Memory B cell (primary cell): ENCODE measurements at places on chromosomes 12 and 14.

DNA sequence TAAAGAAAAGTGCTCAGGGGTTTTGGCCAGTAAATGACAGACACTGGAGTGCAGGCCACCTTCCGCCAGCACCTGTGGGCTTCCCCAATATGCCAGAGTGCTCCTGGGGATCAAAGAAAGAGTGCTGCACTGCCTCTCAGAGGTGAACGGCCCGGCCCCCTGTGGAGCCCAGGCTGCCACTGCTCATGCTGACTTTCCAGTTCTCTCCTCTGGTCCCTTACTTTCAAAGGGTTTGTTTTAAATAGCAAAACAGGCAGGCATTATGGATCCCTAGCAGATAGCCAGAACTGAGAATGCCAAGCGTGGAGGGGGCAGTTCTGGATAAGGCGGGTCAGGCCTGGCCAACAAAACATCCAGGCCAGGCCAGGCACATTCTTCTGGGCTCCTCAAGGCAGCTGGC lies 59.6 kb downstream of the MDM2 start:
- DNase-seq: no peak

DNA sequence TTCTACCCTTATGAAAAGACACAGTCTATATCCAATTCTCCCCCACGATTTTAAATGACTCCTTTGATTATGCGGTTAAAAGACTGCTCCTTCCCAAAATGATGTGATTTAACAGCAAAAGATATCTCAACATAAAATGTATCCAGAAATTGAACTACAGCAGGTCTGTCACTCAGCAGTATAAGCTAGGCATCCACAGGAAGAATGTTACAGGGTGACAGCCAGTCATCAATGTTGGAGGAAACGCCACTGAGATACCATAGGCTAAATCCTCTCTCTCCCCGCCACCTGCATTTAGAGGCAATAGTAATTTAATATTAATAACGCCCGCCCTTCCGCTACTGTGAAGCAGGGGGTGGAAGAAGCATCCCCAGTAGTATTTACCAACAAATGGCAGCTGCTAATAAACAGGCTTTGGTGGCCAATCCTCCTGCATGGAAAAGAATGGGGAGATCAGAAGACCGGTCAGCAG lies 613 bp downstream of the RECQL start:
- no peak for DNase-seq

DNA sequence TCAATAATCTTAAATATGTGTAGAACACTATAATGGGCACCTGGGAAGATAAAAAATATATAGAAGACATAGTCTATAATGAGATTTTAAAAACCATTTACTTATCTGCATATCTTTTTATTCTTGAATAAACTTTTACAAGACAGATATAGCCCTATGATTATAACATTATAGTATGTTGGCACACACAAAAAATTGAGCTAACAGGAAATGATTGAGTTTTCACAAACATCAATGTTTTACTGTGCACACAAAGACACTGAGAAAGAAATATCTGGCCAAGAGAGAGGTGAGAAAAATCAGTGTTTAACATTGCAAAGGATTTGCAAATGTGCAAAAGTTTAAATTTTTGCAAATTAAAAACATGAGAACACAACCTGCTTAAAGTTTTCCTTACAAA lies 124.3 kb downstream of the BBS10 start:
- DNase-seq: no peak

DNA sequence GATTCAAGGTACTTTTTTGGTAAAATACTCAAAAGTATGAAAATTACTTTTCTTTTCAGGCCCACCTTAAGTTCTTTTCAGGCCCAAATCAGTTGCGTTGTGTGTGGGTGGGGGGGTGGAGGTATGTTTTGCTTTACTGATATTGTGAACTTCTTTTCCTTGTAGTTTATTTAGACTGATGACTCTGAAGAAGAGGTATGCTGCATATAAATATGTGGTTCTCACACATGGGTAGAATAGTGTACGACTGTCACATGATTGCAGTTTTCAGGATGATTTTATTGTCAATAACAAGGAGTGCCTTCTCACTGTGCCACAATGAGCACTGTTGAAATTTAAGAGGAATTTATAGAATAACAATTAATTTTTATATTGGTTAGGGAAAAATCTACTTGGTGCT lies 166.6 kb upstream of the ATP2B1 start:
- no peak for DNase-seq

- peak; percentile 43 for DNase-seq
Observed at GRCh38 chr12:124543590-124544310, 23.7 kb downstream of the NCOR2 start.

- DNase-seq: no peak
Observed at GRCh38 chr14:84535484-84535883, 994.5 kb upstream of the FLRT2 start.

DNA sequence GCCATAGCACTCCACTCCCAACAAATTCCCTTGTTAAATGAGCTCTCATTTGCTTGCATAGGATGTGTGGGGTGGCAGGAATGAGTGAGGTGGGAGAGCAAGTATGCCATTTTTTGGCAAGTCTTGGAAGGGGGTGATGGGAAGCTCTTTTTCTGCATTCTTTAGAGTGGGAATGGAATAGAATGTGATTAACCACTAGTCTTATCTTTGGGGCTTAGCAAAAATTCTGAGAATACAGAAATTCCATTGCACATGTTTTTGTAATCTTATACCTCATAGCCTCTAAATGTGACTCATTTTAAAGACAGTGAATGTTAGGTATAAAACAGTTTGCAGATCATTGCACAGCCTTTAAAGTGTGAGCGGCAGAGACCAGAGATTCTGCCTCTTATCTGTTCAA lies 28.4 kb upstream of the NEDD1 start:
- DNase-seq: no peak

DNA sequence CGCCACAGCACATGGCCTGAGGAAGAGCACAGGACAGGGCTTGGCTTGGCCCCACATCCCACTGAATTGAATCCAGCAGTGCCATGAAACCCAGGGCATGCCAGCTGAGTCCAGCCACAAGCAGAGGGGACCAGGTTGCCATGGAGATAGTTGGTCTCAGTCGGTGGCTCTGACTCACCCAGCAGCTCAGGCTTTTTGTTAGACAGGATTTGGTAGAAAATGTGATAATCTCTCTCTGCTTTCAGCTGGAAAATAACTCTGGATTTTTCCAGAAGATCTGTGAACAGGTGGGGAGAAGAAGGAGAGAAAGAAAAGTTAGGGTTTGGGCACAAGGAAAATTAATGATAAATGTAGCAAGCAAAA lies 4.8 kb downstream of the MYH7 start:
- DNase-seq: no peak

- no peak for DNase-seq
Observed at GRCh38 chr12:64813723-64814122, 10.7 kb upstream of the TBC1D30 start.

GRCh38 chr12:59578254-59578653 lies 17.6 kb upstream of the SLC16A7 start:
- no peak for DNase-seq

DNA sequence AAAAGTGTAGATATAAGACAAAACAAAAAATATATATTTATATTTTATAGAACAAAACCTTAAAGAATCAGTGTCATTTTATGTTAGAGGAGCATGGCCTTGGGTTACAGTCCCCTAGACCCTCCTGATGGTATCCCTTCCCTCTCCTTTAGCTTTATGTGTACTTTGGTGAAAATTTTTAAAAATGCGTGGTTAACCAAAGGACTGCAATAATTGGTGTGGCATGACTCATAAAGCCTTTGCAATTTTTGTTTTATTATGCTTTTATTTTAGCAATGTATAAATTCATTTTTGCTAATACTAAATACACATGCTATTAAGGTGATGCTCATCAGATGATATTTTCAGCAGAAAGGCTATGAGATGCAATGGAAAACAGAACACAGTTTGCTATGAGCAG lies 264.4 kb downstream of the SYT1 start:
- DNase-seq: no peak

DNA sequence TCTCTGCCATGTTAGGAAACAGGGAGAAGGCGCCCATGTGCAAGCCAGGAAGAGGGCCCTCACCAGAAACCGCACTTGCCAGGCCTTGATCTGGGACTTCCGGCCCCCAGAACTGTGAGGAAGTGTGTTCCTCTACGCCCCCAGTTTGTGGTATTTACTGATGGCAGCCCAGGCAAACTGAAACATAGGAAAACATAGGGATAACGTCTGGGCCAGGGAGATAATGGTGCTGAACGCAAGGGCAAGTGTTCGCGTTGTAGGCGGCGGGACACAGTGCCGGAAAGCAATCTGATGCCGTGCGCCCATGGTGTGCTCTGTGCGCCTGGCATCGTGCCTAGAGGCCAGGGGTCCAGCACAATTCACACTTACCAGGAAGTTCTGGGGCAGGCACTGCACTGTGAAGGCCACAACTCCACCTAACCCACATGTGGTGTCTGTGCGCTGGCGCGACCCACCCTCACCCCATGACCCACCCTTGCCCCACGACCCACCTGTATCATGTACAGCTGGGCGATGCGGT lies 53.6 kb downstream of the ARL6IP4 start:
- no peak for DNase-seq

DNA sequence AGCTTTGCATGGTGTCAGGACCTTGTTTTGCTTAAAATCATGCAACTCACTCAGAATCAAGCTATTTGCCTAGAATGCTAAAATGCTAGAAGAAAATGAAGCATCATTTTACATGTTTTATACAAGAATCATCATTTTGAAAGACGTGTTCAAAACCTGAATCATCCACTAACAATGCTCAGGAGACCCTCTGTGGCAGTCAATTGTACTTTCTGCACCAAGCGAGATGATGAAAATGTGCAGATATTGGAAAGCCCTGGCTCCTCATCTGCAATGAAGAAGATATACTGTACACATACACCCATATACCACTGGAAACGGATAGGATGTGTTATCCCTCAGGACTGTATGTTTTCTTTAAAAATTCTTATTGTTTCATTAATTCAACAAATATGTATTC lies 92.7 kb downstream of the DYRK2 start:
- DNase-seq: no peak

GRCh38 chr12:65585648-65586602 lies 238.4 kb upstream of the HMGA2 start:
- no peak for DNase-seq

GRCh38 chr14:73997108-73997943 lies 21.8 kb downstream of the ENTPD5 start:
- no peak for DNase-seq
